ENCODE measurements at places on chromosomes 5 and 9.

DNA sequence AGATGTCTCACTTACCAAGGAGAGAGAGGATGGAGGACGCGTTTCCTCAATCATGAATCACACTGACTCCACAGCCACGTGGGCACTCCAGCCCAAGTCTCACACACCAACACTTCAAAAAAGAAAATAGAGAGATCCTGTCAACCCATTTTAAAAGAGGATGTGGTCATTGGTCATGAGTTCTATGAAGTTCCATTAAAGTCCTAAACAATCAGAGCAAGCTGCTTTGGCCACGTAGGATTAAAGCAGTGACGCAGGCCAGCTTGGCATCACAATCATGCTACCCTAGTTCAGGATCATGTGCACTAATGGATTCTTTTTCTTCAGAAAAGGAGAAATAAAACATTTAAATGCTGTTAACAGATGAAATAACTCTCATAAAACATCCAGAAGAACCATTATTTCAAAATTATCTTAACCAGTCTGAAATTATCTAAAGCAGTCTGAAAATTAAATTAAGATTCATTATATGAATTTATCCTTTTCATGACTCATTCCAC is 108.1 kb downstream of the SEMA5A start:
- peak; percentile 72 for DNase-seq

DNA sequence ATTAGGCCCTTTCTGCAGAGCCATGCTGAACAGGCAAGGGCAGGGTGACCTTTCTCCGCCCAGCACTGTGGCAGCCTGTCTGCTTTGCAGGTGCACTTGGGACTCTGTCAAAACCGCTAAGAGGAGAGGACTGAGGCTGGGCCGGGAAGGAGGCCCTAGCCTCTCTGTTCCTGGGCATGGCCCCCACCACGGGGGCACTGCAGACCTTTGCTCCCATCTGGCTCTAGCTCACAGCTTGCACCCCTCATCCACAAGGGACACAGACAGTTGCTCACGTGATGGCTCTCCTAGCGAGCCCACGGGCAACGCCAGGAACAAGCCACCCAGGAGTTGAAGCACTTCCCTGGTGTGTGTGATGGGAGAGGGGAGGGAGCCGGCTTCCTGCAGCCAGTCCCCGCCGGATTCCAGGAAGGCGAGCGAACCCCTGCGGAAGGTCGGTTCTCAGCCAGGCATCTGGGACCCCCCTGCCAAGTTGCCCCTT is 43.0 kb upstream of the FCN1 start:
- DNase-seq, result no peak

DNA sequence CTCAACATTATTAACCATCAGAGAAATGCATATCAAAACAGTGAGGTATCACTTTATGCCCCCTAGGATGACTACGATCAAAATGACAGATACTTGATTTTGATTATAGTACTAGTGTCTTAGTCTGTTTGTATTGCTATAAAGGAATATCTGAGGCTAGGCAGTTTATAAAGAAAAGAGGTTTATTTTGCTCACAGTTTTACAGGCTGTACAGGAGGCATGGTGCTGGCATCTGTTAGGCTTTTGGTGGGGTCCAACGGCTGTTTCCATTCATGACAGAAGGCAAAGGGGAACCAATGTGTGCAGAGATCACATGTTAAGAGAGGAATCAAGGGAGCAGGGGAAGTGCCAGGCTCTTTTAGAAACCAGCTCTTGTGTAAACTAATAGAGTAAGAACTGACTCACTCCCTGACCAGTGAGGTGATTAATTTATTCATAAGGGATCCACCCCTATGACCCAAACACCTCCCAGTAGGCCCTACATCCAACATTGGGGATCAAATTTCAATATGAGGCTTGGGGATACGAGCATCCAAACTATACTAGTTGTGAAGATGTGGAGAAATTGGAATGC is 16.0 kb upstream of the AFF4 start:
- peak; percentile 13 for DNase-seq

DNA sequence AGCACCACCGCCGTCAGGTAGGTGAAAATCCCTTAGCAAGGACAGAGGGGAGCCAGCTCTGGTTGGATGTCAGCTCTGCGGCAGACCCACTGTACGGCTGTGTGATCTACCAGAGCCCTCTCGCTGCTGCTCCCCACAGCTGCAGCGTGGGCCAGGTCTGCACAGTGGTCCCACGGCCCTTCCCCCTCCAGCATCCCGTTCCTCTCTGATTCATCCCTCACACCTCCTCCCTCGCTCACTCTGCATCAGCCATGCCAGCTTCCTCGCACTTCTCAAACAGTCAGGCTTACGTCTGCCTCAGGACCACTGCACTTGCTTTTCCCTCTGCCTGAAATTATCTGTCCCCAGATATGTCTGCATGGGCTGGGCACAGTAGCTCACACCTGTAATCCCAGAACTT is 26.6 kb upstream of the CFAP157 start:
- no peak for DNase-seq

DNA sequence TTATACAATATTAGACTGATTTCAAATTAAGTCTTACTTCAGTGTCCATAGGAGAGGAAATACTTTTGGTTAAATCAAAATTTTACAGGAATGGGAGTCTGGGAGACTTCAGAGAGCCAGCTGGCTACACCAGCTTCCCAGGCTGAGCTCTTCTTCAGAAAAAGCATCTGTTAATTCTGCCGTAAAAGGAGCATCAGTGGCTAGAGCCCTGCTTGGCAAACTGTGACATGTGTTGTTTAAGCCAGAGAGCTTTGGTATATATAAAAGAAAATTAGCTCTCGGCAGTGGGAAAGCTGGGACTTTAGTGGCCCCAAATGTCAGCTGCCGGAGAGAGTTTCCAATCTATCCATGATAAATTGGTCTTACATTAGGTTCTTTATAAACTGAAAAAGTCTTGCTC is 378.8 kb upstream of the TUSC1 start:
- DNase-seq, result no peak

GRCh38 chr5:93348231-93348630 is 232.8 kb downstream of the NR2F1-AS1 start:
- DNase-seq, result peak; percentile 9

DNA sequence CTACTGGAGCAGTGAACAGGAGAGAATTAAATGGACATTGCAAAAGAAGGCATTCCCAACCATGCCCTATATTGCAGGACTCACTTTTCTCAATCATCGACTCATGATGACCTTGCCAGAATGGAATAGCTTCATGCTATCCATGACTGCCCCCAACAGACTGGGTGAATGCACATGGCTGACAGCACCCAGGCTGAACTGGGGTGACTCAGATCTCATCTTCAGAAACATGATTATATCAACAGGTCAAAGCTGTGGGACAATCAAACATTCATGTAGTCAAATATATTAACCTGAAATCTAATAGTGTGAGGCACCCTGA is 34.7 kb upstream of the MIER3 start:
- no peak for DNase-seq

- DNase-seq, result peak; percentile 37
Observed at GRCh38 chr9:88433583-88434255, 45.5 kb downstream of the SPIN1 start.

GRCh38 chr5:114419067-114419388 is 57.2 kb downstream of the KCNN2 start:
- DNase-seq, result no peak

GRCh38 chr9:34690983-34691935 is at the start of gene CCL19:
Gene CCL19 (minus strand): TSS chr9:34691276. CDS start chr9:34691139, 137 bp downstream.
- DNase-seq, result no peak

GRCh38 chr5:95070453-95070852 is 214.4 kb downstream of the MCTP1 start:
- DNase-seq, result no peak

GRCh38 chr5:10635257-10635866 is 71.5 kb downstream of the ANKRD33B start:
- DNase-seq, result peak; percentile 26

Data from fibroblast of skin of scalp (primary cell).